ENCODE measurements at places on chromosomes 3 and 15.
A peak's percentile ranks its signal among the peaks of the same experiment; 100 is the strongest.

DNA sequence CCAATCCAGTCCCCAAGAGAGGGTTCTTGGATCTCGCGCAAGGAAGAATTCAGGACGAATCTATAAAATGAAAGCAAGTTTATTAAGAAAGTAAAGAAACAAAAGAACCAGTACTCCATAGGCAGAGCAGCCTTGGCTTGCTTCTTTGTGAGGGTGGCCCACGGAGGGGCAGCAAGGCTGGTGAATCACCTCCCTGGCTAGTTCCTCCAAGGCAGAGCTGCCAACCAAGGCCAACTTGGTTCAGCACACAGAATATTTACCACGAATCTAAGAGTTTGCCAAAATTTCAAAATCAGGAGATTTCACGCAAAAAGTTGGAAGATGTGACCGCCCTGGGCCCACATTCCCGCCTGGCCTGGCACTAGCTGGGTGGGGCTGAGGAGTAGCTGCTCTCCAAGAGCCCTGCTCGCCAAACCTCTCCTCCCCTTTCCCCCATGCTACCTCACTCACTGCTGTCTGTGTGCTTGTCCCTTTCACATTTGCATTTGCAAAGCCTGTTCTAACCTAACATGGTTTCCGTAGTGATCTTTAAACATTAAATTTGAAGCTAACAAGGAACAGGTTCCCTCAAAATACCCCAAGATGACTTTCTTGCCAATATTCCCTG lies 26.2 kb upstream of the DCUN1D1 start:
- DNase-seq, result no peak

DNA sequence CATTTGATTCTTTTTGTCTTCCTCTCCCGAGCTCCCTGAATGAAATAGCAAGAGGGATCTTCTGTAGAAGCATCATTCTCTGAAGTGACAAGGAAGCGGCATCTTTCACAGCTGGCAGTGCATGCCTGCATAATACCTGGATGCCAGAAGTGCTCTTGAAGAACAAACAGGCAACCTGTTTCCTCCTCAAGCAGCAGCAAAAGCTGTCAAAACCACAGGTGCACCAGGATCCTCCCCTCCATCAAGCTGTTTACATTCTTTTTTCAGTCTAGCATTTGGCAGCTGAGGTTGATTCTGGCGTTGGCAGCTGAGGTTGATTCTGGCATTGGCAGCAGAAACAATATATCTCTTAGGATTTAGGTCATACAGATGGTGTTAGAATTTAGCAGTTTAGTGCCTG lies 979.0 kb downstream of the TUSC7 start:
- DNase-seq, result no peak

DNA sequence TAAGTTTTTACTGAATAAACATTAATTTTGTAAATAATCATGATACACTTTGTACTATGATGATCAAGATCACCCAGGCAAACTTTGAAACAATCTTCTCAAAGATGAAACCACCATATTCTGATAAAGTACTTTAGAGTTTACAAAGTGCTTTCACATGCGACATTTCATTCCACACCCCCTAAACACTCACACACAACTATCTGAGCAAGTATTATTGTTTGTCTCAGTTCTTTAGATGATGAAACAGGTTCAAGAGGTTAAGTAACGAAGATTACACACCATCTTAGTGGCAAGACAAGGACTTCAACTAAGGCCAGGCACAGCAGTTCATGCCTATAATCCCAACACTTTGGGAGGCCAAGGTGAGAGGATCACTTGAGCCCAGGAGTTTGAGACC lies 37.6 kb downstream of the ZNF148 start:
- DNase-seq, result no peak

- DNase-seq, result peak; percentile 25
Measured at GRCh38 chr3:12158387-12159226, at the start of gene TIMP4. Gene TIMP4, minus strand, starts transcription at chr3:12158912. Its CDS starts 72 bp downstream, at chr3:12158840.

DNA sequence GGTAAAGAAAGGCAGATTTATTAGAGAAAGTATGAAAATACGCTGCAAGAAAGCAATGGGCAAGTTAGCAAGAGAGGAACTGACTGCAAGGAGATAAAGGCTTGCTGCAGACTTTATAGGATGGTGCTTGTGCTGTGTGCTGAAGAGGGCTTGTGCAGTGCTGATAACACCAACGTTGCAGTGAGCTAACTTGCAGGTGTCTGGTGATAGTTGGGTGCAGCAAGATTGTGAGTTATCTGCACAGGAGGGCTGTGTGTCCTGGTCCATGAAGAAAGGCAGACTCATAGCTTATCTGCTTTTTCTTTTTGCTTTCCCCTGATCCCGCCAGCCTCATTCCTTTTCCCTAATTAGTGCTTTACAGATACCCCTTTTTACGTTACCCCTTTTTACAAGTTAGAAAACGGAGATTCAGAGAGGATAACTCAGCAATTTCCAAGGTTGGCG lies 58.0 kb upstream of the ZNF148 start:
- DNase-seq, result no peak

- no peak for DNase-seq
Measured at GRCh38 chr3:83317605-83318004, 1556.2 kb upstream of the GBE1 start.

DNA sequence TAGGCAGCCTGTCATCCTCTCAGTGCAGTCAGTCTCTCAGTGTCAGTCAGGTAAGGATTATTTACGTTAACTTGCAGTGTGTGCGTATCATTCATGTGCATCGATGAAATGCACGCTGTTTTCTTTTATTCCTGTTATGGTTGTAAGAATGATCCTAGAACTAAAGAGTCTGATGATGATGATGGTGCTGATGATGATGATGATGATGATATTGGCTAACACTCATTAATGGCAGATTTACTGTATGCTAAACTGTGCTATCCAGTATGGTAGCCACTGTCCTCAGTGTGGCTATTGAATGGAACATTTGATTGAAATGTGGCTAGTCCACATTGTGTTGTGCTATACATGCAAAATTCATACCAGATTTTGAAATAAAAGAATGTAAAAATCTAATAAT lies 39.4 kb downstream of the FANCI start:
- DNase-seq, result no peak

DNA sequence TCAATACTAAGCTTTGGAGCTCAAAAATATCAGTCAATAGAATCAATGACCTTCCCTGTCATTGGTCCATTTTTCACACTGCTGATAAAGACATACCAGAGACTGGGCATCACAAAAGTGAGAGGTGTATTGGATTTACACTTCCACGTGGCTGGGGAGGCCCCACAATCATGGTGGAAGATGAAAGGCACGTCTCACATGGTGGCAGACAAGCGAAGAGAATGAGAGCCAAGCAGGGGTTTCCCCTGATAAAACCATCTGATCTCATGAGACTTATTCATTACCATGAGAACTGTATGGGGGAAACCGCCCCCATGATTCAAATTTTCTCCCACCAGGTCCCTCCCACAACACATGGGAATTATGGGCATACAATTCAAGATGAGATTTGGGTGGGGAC lies 81.9 kb downstream of the ANXA2 start:
- no peak for DNase-seq

DNA sequence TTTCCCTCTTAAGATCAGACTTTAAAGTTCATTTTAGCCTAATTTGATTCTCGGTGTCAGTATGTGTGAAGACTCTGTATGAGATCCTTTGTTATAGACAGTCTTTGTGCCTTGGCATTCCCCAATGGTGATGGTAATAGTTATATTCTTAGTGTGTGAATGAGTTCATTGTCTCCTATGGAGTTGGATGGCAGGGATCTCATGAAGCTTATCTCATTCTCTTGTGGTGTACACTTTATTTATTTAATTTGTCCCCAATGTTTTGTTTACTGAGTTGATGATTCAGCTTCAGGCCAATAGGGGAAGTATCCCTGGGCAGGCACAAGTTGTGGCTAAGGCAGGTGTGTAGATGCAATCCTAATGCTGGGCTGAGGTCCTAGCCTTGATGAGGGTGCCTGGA lies 222.0 kb upstream of the DPPA4 start:
- no peak for DNase-seq

DNA sequence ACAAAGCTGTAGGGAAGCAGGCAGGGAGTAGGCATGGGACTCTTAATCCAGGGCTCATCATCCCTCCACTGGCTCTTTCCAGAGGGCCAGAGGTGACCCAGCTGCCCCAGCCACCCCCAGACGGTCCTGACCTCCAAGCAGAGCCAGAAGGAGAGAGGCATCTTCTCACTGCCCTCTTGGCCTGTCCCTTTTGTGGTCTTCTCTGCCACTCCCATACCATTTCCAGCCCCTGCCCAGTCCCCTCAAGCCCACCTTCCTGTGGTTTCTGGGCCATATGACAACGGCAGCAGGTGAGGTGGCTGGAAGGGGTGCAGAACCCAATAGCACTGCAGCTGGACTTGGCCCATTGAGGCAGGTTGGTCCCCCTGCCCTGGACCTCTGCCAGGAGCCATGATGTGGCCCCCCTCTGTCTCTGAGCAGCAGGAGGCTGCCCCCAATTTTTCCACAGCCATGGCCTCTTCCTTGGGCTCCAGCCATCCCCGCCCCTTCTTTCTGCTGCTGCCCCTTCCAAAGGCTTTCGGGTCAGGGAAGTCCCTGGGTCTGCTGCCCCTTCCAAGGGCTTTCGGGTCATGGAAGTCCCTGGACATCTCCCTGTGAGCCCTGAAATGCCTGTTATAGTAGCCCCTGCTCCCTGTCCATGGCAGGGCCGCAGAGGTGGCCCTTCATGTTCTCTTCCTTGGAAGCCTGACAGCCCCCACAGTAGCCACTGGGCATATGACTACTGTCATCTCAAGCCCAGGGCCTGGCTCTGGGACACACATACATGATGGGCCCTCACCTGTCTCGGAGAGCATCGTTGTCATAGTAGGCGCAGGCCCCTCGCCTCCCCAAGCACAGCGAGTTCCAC lies 39.5 kb upstream of the RAB6B start:
- DNase-seq, result no peak

GRCh38 chr3:123188058-123188457 lies 13.7 kb upstream of the SEC22A start:
- DNase-seq, result no peak
